ENCODE measurements at places on chromosomes 5 and 9.

DNA sequence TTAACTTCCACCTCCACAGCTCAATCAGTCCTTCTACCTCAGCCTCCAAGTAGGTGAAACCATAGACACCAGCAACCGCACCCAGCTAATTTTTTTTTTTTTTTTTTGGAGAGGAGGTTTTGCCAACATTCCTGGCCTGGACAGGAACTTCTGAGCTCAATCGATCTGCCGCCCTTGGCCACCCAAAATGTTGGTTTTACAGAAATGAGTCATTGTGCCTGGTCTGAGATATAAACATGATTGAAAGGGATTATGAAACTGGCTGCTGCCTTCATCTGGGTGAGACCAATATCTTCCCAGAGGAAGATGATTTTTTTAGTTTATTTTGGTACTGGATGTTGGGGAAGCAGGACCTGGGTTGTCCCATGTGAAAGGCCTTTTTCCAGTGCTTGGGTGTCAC, 9.2 kb downstream of the TAF11L12 start:
- H3K27ac ChIP-seq, result no peak overlapping the region
- no peaks in the 10 kb centered on the region for H3K4me1 ChIP-seq
- DNase-seq, result no peak
- no peaks in the 10 kb centered on the region for H3K36me3 ChIP-seq
- no peaks in the 10 kb centered on the region for H3K27me3 ChIP-seq
- H3K4me3 ChIP-seq, result no peak overlapping the region

- H3K36me3 ChIP-seq, result no peaks in the 10 kb centered on the region
- H3K4me3 ChIP-seq, result no peak within 1 kb of the TSS
- no peak for DNase-seq
- H3K4me1 ChIP-seq, result no peaks in the 10 kb centered on the region
Observed at GRCh38 chr5:13944560-13945199, at the start of gene DNAH5. TSS of gene DNAH5 (minus strand) at chr5:13944688. CDS start at chr5:13944438, 250 bp downstream.

DNA sequence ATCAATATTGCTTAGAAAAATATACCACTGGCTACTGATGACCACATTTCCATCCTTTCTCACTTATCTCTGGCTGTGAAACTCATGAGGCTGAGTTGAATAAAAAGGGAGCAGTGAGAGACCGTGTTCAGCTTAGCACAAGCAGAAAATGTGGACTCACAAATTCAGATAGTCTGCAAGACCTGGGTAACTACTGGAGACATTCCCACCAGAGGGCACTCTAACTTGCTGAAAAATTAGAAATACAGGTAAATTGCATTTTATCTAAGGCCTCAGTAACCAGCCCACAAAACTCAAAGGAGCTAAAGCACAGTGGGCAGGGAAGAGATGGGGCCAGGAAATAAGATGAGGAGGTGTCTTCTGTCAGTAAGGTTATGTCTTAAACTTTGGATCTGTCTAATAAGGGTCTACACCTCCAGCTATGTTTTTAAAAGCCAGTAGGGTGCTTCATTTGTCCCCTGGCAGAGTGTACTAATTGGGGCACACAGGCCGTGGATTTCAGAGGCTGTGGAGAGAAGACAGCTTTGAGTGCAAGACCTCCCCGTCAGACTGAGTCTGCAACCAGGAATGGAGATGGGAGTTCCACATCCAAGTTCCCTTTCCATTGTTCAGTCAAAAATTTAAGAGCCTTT, 8.7 kb upstream of the NDUFB6 start:
- no peak overlapping the region for H3K27ac ChIP-seq
- H3K36me3 ChIP-seq, result no peaks in the 10 kb centered on the region
- H3K27me3 ChIP-seq, result no peaks in the 10 kb centered on the region
- no peaks in the 10 kb centered on the region for H3K4me1 ChIP-seq
- no peak overlapping the region for H3K4me3 ChIP-seq

DNA sequence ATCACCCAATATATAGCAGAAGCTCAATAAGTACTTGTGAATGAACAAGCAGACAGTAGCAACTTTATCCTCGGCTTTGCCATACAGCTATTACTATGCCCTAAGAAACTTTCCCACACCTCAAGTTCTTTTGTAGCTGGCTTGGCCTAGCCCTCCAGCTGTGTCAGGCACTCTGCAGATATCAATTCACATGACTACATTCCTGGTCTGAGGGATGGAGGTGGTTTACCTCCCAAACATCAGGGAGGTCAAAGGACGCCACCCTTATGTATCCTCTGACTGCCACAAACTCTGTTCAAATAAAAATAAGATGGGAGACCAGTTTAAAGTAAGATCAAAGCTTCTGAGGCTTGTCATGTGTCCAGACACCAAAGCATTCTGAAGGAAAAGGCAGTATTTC, 416.3 kb downstream of the PIK3R1 start:
- no peaks in the 10 kb centered on the region for H3K27me3 ChIP-seq
- no peak for DNase-seq
- H3K27ac ChIP-seq, result no peak overlapping the region
- no peaks in the 10 kb centered on the region for H3K36me3 ChIP-seq
- no peaks in the 10 kb centered on the region for H3K4me1 ChIP-seq
- H3K4me3 ChIP-seq, result no peak overlapping the region

DNA sequence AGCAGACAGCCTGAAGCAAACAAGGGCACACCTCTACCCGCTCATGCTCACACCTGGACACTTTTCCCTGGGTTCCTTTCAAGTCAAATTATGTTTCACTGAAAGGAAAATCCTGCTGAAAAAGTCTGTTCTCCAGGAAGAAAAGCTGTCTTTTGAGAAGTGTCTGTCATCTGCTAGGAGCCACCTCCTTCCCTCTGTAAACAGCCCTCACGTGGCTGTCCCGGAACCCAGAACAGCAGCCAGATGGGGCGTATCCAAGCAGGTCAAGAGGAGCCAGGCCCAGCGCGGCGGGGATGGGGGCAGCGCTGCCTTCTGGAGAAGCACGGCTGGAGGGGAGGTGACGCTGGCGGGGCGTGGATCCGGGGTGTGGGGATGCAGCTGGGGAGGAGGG, at the start of gene PNPLA7:
Gene PNPLA7, minus strand, starts transcription at position 172 of the 391 bp plus-strand sequence. CDS start 205 bp downstream, outside the sequence.
- no peaks in the 10 kb centered on the region for H3K27me3 ChIP-seq
- H3K4me1 ChIP-seq, result peaks cover 18% of the 10 kb centered on the region

Measured in ascending aorta (tissue), 2 donors.